ENCODE measurements at places on chromosomes 16 and 17.
A peak's percentile ranks its signal among the peaks of the same experiment; 100 is the strongest.

GRCh38 chr17:21513012-21513570, 136.9 kb downstream of the KCNJ12 start:
- H3K27me3 ChIP-seq, result peaks cover 43% of the 10 kb centered on the region
- no peak overlapping the region for H3K27ac ChIP-seq
- H3K36me3 ChIP-seq, result no peaks in the 10 kb centered on the region
- peaks cover 19% of the 10 kb centered on the region for H3K4me1 ChIP-seq

DNA sequence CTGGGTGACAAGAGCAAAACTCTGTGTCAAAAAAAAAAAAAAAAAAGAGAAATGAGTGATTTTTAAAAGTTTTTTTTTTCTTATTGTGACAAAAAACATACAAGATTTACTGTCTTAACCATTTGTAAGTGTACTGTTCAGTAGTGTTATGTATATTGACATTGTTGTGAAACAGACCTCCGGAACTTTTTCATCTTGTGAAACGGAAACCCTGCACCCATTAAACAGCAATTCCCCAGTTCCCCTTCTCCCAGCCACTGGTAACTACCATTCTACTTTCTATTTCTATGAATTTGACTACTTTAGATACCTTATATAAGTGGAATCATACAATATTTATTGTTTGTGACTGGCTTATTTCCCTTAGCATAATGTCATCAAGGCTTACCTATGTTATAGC, 18.7 kb downstream of the DUS2 start:
- peak overlapping the region; percentile 44 for H3K27ac ChIP-seq
- peaks cover 71% of the 10 kb centered on the region for H3K4me1 ChIP-seq
- H3K36me3 ChIP-seq, result no peaks in the 10 kb centered on the region
- H3K27me3 ChIP-seq, result no peaks in the 10 kb centered on the region
- H3K4me3 ChIP-seq, result no peak overlapping the region
- no peak for ATAC-seq

DNA sequence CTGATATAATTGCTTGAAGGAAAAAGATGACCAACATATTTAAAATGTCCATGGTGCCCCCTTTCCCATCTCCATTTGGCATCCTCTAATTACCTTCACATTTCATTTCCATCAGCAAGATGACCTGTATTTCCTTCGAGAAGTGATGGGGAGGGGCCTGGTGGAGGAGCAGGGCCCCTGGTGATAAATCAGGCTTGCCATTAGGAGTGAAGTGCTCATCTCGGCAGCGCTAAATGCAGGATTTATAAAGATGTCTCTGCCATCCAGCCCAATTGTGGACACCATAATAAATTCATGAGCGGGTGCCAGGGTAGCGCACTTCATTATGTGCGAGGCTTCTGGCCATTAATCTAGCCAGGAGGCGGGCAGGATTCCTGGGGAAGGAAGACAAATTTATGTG, 101.5 kb upstream of the IRX6 start:
- H3K27ac ChIP-seq, result no peak overlapping the region
- no peaks in the 10 kb centered on the region for H3K4me1 ChIP-seq
- H3K36me3 ChIP-seq, result no peaks in the 10 kb centered on the region
- H3K4me3 ChIP-seq, result no peak overlapping the region
- H3K27me3 ChIP-seq, result no peaks in the 10 kb centered on the region

- ATAC-seq, result no peak
- peaks cover 61% of the 10 kb centered on the region for H3K36me3 ChIP-seq
- H3K27me3 ChIP-seq, result no peaks in the 10 kb centered on the region
- H3K4me1 ChIP-seq, result peaks cover 11% of the 10 kb centered on the region
These were observed 13.6 kb downstream of the TAC4 start for GRCh38 chr17:49834118-49834743.

GRCh38 chr17:1796800-1797199, 32.9 kb downstream of the SMYD4 start:
- ATAC-seq, result no peak
- H3K4me3 ChIP-seq, result no peak overlapping the region
- no peaks in the 10 kb centered on the region for H3K27me3 ChIP-seq
- peak overlapping the region; percentile 12 for H3K27ac ChIP-seq
- H3K4me1 ChIP-seq, result peaks cover 9% of the 10 kb centered on the region

DNA sequence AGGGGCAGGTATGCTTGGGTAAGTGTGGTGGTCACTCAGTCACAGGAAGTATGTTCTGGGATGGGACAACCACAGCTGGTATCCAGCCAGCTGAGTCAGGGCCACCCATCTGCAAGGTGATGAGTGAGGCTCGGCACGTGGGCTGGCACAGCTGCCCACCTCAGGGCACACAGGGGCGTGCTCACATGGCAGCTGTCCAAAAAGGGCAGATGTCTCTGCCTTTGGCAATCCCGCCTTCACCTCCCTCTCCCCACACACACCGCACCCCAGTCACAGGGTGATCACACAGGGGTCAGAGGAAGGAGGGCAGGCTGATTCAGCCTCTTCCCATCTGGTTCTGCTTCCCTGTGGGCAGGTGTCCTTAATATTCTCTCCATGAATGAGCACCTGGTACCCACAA, 85.9 kb upstream of the TOB1 start:
- no peak overlapping the region for H3K27ac ChIP-seq
- ATAC-seq, result no peak
- peaks cover 25% of the 10 kb centered on the region for H3K4me1 ChIP-seq
- H3K27me3 ChIP-seq, result peaks cover 23% of the 10 kb centered on the region
- H3K4me3 ChIP-seq, result no peak overlapping the region

- peaks cover 15% of the 10 kb centered on the region for H3K27me3 ChIP-seq
- H3K36me3 ChIP-seq, result no peaks in the 10 kb centered on the region
- ATAC-seq, result no peak
- no peak overlapping the region for H3K4me3 ChIP-seq
- H3K27ac ChIP-seq, result no peak overlapping the region
These were observed 31.6 kb downstream of the SOX9 start for GRCh38 chr17:72152387-72152929.
